Islet precursor cell (in vitro differentiated cells): ENCODE measurements at places on chromosomes 16 and 17.

DNA sequence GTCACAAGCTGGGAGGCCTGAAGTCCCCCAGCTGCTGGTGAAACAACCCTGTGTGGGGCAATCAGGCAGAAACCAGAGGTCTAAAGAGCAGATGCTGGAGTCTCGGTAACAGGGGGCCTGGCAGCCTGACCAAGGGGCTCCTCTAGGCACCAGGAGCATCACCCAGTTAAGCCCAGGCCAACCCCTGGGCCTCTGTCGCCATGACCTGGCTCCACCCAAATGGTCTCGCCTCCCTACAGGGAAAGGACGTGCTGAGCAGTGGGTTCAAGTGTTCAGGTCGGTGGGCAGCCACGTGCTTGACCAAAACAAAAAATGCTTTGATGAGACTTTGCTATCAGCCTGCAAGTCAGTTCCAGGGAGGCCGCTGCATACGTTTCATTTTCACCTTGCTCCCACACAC is 240.3 kb downstream of the ZNF423 start:
- peak; percentile 38 for DNase-seq

DNA sequence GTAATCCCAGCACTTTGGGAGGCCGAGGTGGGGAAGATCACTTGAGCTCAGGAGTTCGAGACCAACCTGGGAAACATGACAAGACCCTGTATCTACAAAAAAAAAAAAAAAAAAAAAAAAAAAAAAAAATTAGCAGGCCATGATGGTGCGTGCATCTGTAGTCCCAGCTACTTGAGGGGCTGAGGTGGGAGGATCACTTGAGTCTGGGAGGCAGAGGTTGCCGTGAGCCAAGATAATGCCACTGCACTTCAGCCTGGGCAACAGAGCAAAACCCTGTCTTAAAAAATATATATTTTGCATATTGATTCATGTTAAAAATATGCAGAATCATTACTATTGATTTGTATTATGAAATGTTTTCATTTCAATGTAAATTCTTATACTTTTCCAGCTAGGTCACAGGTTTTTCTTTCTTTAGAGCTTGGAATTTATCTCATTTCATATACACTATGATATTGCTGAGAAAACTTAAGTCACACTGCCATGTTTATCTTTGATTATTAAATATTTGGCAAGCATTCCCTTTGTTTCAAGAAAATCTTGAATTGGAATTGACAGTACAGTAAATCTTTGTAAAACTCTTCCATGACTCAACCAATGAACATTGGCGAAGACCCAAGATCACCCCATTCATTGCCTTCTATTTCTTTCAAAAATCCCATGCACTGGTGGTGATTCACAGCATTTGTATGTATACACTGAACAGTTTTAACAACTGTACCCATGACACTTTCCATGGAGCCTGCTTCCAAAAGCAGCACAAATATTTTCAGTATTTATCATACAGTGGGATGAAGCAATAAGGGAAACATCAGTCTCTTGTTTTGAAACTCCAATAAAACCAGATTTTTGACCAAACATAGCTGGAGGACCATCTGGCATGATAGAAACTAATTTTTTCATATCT is 83.5 kb upstream of the TNRC6A start:
- DNase-seq: no peak

DNA sequence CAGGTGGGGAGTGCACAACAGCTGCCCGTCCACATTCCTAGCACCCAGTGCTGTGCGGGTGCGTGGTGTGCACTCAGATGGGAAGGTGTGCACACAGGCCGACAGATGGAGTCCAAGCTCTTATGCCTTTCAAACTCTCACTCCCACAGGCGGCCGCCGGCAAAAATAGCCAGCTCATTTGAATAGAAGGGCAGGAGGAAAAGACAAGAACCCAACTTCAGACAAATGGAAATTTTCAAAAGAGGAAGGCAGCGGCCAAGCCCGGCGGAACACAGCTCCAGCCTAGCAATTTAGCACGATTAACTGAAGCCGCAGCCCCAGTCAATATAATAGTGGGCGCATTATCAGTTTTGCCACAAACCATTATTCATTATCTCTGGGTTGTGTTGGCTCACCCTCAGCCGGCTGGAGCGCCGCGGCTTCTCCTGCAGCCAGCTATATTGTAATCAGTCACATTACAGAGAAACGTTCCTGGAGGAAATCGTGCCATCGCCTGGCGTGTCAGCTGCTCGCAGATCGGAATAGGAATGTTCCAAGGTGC is 103.9 kb upstream of the SEC14L1 start:
- DNase-seq: no peak

- peak; percentile 93 for DNase-seq
Measured at GRCh38 chr16:4309833-4310266, 6.0 kb upstream of the GLIS2 start.

DNA sequence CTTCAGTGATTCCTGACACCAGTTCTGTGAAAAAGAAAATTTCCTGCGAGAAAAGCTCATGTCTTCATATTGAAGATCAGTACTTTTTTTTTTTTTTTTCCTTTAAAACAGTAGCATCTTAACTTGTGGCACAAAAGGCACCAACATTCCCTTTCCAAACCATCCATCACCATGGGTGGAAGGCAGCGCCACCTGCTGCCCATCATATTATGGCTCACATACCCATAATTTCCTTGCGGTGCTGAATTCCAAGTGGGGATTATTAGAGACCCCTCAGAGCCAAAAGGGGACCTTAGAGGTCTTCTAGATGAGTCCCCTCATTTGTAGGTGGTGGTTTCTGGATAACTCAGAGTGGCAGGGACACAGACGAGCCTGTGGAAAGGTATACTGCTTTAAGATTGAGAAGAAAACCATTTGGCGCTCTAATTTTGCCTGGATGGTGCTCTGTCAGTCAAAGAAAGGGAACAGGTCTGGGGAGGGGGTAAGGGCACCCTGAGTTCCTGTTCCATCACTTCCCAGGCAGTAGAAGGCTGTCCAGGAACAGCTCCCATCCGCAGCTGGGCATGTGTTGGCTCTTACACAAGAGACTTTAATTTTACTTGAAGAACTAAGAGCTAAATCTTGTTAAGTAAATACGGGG is 7.9 kb upstream of the SOST start:
- no peak for DNase-seq

DNA sequence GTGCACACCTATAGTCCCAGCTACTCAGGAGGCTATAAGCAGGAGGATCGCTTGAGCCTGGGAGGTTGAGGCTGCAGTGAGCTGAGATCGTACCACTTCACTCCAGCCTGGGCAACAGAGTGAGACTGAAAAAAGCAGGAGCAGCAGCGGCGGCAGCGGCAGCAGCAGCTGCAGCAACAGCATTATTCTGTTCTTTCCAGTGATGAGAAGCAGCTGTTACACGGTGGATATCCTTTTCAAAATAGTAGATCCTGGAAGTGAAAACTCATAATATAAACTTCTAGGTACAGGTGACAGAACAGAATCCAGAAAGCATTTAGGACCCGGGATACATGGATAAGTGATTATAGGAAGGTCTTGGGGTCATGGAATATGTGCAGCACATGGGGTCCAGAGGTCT is 17.8 kb upstream of the HNF1B start:
- DNase-seq: no peak

DNA sequence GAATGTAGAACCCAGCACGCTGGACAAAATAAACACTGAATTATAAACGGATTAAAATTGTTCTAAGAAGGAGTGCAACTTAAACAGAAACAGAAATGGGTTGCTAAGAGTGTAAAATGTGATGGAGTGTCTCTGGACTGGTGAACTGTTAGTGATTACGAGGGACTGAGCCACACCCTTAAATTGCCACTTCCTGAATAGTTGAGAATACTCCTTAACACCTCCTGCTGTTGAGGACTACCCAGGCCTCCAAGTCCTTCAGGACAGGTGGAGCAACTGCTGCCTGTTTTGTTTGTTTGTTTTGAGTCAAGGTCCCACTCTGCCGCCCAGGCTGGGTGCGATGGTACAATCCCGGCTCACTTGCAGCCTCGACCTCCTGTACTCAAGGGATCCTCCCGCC is 25.8 kb upstream of the IRF8 start:
- DNase-seq: no peak

GRCh38 chr17:19346351-19347255 is 15.9 kb downstream of the B9D1 start:
- peak; percentile 81 for DNase-seq

GRCh38 chr17:38926293-38927070 is 1.1 kb downstream of the LASP1NB start:
- DNase-seq: no peak

DNA sequence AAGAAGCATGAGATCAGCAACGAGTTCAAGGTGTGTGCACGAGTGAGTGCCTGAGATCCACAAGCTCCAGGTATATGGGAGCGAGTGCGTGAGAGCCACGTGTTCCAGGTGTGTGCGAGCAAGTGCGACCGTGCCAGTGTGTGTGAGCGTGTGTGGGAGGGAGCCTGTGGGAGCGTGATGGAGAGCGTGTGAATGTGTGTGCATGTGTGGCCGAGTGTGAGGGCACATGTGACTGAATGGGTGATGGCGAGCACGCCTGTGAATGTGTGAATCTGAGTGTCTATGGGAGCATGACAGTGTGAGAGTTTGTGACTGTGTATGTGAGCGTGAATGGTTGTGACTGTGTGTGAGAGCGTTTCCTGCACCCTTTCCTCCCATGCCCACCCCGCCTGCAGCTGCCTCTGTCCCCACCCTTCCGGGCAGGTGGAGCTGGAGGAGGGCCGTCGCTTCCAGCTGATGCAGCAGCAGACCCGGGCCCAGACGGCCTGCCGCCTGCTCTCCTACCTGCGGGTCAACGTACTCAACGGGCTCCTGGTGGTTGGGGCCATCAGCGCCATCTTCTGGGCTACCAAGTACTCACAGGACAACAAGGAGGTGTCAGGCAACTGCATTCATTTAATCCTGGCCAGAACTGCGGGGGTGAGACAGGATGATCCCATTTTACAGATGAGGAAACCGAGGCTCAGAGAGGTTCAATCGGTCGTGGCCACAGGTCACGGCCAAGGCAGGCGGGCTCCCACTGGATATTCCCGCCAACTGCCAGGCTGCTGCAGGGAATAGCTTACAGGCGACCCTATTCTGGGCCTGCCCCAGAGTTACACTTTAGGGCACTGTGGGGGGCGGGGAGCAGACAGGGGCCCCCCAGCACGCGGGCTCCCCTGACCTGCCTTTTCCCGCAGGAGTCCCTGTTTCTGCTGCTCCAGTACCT is 3.7 kb downstream of the TMC8 start:
- DNase-seq: peak; percentile 94

GRCh38 chr17:77127735-77128361 is 12.9 kb upstream of the SEC14L1 start:
- no peak for DNase-seq

- no peak for DNase-seq
Measured at GRCh38 chr16:54856871-54857270, 73.8 kb upstream of the IRX5 start.

DNA sequence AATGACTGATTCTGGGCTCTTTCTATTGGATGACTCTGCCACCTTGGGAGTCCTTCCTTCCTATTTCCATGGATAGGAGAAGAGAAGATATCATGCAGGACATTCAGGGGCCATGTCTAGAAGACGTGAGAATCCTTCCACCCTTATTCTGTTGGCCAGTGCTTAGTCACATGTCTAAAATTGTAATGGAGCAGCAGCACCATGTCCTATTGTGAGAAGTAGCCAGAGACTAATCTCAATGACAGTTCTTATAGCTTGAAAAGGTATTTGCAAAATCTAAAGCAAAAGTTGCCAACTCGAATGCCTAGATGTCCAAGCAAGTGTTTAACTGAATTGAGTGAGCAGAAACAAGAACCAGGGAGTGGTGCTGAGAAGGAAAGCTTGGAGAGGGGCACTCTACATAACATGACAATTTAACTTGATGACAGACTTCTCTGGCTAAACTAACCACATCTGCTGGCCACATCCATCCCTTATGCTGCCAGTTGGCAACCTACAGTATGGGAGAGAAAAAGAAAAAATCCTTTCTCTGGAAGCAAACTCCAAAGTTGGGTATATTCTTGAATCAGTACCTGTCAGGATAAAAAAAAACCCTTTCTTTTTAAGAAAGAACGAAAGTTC is 225.7 kb downstream of the CDH13 start:
- DNase-seq: no peak

- DNase-seq: no peak
Measured at GRCh38 chr17:3019761-3020160, 43.6 kb downstream of the OR1D5 start.

- no peak for DNase-seq
Measured at GRCh38 chr16:82695806-82696205, 69.0 kb downstream of the CDH13 start.

GRCh38 chr16:26464576-26465266 is 602.0 kb upstream of the C16orf82 start:
- peak; percentile 88 for DNase-seq

GRCh38 chr16:84782846-84783245 is 36.9 kb upstream of the CRISPLD2 start:
- no peak for DNase-seq

- no peak for DNase-seq
Measured at GRCh38 chr17:65389949-65390348, 171.5 kb downstream of the AXIN2 start.

DNA sequence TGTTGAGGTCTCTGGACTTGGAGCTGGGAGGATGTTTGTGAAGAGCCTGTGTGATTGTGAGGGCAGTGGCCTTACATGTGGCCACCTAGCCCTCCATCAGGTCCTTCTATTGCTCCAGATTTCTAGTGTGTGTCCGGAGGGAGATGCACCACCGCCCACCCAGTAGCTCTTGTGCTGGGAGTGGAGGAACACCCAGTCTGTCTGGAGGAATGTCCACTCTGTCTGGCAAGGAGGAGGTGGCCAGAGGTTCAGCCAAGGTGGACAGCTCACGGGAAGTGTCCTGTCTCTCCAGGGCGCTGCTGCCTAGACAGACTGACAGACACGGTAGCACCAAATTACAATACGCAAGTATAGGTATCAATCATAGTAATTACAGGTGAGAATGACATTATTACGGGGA is 10.6 kb downstream of the RPTOR start:
- DNase-seq: no peak

DNA sequence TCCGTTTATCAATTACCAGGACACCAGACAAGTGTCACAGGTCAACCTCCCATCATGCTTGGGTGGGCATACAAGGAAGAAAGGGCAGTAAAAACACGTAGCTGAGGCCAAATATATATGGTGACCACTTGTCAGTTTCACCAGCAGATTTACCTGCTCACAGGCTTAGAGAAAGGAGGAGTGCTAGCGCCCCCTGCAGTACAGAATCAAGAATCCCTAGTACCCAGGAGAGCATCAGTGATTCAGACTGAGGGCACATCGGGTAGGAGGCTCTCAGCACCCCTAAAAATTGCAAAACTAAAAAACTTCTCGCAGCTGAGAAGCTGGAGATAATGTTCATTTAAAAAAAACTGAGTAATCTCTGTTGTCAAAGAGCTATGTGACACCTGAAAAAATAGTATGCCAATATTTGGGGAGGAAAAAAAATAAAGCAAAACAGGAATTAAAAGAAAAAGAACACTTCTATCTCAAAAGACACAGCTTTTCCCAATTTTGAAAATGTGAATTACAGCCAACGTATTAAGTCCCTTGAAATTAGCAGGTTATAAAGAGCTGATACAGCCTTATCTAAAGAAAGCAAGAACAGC is 21.2 kb upstream of the MON1B start:
- peak; percentile 72 for DNase-seq

GRCh38 chr17:8873801-8874715 is 6.6 kb upstream of the PIK3R6 start:
- no peak for DNase-seq
